ENCODE measurements at places on chromosomes 13 and 19. TPM values are rescaled to one million over a fixed set of nuclear protein-coding genes. Genes with fewer than 3 reads are reported as not detected.

The OR1M1 gene
- not detected for total RNA-seq

The IGFL2 gene
- total RNA-seq = not detected

The PCDH17 gene
- not detected for total RNA-seq

The SSC5D gene
- 0.50 TPM for total RNA-seq

DNA sequence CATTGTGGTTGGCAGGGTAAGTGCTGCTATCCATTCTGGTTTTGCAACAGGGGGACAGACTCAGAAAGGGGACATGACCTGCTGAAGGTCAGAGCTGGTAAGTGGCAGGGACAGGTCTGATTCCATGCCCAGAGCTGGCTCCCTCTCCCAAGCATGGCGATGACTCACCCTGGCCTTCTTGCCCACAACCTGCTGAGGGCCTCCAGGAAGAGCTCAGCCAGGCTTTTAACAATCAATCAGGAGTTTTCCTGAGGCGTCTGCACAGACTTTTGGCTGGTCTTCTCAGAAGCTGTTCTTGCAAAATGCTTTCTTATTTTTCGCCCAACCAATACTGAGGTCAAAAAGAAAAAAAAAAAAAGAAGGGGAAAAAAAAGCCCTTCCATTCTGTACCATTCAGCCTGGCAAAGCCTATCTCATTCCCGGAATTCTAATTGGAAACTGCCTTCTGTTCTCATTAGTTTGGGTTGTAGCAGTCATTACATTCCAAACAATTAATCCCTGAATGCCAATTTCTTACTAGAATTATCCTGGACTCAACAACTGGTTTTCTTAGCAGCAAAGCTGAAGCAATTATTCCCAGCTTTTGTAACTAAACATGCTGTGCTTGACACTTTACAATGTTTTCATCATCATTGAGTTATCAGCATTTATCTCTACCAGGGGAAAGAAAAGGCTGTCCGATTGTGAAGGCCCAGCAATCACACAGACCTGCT is 17.7 kb downstream of the SIAH3 start:
- no peaks in the 10 kb centered on the region for H3K36me3 ChIP-seq
- H3K4me1 ChIP-seq = no peaks in the 10 kb centered on the region
- DNase-seq = no peak
- no peak overlapping the region for H3K27ac ChIP-seq
- peaks cover 19% of the 10 kb centered on the region for H3K27me3 ChIP-seq

DNA sequence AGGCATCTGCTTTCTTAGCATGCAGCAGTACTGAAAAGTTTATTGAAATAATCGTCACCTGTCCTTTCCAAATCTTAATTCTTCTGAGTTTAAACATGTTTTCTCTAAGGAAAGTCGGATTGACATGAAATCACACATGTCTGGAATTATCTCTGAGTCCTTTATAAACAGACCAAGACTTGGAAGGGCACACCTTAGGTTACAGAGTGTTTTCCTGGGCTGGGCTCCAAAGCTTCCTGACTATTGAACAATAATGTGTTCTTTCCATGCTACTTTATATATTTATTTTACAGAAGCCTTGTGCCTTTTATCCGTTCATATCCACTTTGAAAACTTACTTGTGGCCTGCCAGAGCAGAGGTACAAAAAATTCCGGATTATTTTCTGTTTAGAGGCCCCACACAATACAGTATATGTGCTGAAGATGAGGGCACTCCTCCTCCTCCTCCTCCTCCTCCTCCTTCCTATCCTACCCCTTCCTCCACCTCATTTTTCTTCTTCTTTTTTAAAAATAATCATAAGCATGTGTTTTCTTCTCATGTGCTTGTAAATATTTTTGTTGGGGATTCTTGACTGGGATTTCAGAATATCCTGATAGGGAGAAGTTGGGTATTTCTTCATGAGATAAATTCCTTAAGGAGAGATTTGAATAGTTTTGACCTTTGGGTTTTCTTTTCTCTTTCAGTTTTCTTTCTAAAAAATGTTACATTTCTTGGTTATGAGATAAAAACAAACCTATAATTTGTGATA is 52.3 kb downstream of the LRCH1 start:
- H3K27ac ChIP-seq = no peak overlapping the region
- peaks cover 48% of the 10 kb centered on the region for H3K4me1 ChIP-seq
- H3K4me3 ChIP-seq = no peak overlapping the region
- no peaks in the 10 kb centered on the region for H3K36me3 ChIP-seq
- DNase-seq = no peak

DNA sequence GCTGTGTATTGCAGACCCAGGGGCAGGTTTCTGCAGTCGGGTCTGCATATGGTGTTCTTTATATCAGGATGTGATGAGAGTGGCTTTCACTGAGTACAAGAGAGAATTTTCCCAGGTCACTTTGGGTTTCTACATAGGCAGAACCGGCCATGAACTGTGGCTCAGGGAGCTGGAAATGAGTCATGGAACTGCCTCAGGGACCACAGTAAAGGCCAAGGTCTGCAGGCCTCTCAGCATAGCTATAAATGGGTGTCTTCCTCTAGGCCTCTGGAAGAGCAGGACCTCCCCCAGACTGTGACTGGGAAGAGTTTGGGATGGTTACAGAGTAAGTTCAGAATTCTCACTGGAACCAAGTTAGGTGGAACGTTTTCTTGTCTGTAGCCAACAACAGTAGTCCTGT is 51.8 kb upstream of the ZNF681 start:
- no peaks in the 10 kb centered on the region for H3K4me1 ChIP-seq
- H3K36me3 ChIP-seq = no peaks in the 10 kb centered on the region
- no peak for DNase-seq
- H3K27me3 ChIP-seq = no peaks in the 10 kb centered on the region
- H3K27ac ChIP-seq = no peak overlapping the region
- no peak overlapping the region for H3K4me3 ChIP-seq

DNA sequence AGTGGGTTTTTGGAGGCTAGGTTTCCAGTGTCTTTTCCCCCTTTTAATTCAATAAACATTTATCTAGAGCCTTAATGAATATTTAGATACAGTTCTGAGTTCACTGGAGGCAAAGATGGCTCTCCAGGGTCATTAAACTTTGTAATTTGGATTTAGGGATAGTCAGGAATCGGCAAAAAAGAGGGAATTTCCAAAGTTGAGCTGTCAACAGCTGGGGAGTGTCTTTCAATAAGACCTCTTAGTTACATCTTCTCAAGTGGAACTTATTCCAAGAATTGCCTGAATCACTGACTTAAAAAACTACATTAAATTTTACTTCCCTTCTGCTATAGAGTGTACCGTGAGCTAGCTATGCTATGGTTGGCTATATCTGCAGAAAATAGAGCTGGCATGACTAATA is 2.0 kb downstream of the LRCH1 start:
- H3K27me3 ChIP-seq = no peaks in the 10 kb centered on the region
- no peaks in the 10 kb centered on the region for H3K36me3 ChIP-seq
- peaks cover 43% of the 10 kb centered on the region for H3K4me1 ChIP-seq

GRCh38 chr19:7287722-7288121 is 6.5 kb downstream of the INSR start:
- DNase-seq = no peak
- no peaks in the 10 kb centered on the region for H3K36me3 ChIP-seq
- H3K27me3 ChIP-seq = peaks cover 17% of the 10 kb centered on the region
- no peak overlapping the region for H3K27ac ChIP-seq
- no peaks in the 10 kb centered on the region for H3K4me1 ChIP-seq

- H3K4me3 ChIP-seq = peak overlapping the region; percentile 26
- H3K4me1 ChIP-seq = peaks cover 71% of the 10 kb centered on the region
- H3K27me3 ChIP-seq = no peaks in the 10 kb centered on the region
- H3K27ac ChIP-seq = peak overlapping the region; percentile 35
- H3K36me3 ChIP-seq = no peaks in the 10 kb centered on the region
- no peak for DNase-seq
Measured at GRCh38 chr19:15303105-15303780, 29.1 kb downstream of the BRD4 start.

GRCh38 chr19:17125062-17125727 is 49.6 kb downstream of the MYO9B start:
- H3K4me1 ChIP-seq = peaks cover 63% of the 10 kb centered on the region
- H3K4me3 ChIP-seq = peak overlapping the region; percentile 99
- H3K27ac ChIP-seq = peak overlapping the region; percentile 96
- peak; percentile 83 for DNase-seq

DNA sequence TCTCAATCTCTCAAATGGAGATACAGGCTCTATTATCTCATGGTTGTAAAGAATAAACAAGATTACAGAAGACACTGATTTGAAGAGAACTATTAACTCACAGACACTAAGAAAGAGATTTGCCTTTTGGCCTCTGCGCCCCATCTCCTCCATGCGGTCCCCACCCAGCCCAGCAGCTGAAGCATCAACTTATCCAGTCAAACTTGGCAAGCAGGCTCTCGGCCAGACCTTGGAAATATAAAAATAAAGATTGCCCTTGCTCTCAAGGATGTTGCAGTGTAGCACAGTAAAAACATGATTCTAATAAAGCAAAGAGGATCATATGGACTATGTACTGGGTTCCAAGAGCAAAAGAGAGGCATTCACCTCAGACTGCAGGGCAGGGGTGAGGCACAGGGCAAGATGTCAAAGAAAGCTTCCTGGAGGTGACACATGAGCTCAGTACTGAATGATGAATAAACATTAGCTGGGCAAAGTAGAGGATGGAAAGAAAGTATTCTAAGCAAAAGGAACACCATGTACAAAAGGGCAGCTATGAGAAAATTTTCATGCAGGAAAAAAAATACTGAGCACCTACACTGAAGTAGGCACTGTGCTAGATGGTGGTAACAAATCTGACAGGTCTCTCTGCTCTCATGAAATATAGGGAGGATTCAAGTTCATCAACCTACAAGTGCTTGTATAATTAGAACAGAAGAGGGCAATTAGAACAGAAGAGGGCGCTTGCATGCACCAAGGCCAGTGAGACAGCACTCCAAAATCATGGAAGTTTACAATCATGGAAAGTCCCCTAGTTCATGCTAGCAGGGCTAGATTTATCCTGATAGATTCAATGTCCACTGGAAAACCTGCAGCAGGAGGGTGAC is 85.0 kb downstream of the SACS start:
- no peak overlapping the region for H3K27ac ChIP-seq
- no peak for DNase-seq
- no peaks in the 10 kb centered on the region for H3K27me3 ChIP-seq
- H3K36me3 ChIP-seq = peaks cover 34% of the 10 kb centered on the region
- peaks cover 19% of the 10 kb centered on the region for H3K4me1 ChIP-seq
- no peak overlapping the region for H3K4me3 ChIP-seq

DNA sequence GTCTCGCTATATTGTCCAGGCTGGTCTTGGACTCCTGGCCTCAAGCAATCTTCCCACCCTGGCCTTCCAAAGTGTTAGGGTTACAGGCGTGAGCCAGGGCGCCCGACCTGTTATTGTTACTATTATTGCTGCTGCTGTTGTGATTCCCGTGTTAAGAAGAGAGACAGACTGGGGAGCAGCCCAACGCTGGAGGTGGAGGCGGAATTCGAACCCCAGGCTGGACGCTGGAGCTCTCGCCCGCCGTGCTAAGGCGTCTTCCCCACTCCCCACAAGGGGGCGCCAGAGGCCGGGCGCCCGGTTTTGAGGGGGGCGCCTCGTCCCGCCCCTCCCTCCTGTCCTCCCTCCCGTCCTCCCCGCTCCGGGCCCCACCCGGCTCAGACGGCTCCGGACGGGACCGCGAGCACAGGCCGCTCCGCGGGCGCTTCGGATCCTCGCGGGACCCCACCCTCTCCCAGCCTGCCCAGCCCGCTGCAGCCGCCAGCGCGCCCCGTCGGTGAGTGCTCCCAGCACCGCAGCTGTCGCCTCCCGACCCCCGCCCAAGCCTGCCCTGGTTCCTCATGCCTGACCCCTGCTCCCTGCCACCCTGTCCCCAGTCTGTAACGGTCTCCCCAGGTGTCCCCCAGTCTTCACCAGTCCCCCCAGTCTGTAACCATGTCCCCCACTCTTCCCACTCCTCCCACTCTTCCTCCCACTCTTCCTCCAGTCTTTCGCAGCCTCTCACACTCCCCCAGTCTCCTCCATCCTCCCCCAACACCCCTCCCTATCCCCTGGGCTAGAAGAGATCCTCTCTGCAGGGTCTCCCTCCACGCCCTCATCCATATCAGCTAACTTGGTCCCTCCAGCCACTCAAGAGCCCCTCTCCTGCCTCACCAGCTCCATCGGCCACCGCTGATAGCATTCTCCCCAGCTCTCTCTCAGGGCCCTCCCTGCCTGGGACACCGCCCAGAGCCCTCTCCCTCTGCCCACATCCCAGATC is at the start of gene EHD2:
EHD2 (plus strand) TSS at position 377 of the 976 bp plus-strand sequence. CDS start 3,191 bp downstream, outside the sequence.
- no peaks in the 10 kb centered on the region for H3K36me3 ChIP-seq
- H3K27me3 ChIP-seq = peaks cover 29% of the 10 kb centered on the region
- H3K4me3 ChIP-seq = no peak within 1 kb of the TSS
- no peak within 1 kb of the TSS for H3K27ac ChIP-seq
- no peaks in the 10 kb centered on the region for H3K4me1 ChIP-seq

DNA sequence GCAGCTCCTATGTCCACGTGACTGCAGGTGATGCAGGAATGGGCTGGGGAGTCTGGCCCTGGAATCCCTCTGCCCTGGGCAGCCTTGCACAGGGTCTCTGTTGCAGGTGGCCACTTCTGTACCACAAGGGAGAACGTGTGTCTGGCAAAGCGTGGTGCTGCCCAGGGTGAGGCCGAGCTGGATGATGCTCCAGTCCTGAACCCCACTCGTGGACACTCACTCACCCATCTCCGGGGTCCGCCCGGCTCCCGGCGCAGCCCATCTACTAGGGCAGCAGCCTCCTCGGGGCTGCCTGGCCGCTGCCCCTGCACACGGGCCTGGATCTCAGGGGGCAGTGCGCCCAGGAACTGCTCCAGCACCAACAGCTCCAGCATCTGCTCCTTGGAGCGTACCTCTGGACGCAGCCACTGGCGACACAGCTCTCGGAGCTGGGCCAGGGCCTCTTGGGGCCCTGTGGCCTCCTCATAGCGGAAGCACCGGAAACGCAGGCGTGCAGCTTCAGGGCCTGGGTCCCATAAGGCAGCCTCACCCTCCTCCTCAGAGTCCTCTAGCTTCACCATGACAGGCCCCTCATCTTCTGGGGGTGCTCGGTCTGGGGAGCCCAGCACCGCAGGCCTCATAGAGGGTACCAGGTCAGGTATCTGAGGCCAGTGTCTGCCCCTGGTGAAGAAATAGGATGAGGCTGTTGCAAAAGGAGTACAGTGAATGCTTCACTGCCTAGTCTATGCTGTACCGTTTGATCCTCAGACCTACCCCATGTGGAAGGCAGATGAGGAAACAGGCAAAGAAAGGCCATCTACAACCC is 2.2 kb downstream of the MZF1 start:
- peak; percentile 57 for DNase-seq
- H3K4me3 ChIP-seq = no peak overlapping the region
- H3K4me1 ChIP-seq = peaks cover 37% of the 10 kb centered on the region
